ENCODE measurements at places on chromosomes 7 and 10. TPM values are rescaled to one million over a fixed set of nuclear protein-coding genes. Genes with fewer than 3 reads are reported as not detected.

The HOXA9 gene
- not detected for total RNA-seq

The CYP3A4 gene
- total RNA-seq = not detected

The CCSER2 gene
- 33.8 TPM for total RNA-seq

The MYPN gene
- total RNA-seq = not detected

The HHEX gene
- 0.39 TPM for total RNA-seq

The GIMAP1 gene
- total RNA-seq = not detected

DNA sequence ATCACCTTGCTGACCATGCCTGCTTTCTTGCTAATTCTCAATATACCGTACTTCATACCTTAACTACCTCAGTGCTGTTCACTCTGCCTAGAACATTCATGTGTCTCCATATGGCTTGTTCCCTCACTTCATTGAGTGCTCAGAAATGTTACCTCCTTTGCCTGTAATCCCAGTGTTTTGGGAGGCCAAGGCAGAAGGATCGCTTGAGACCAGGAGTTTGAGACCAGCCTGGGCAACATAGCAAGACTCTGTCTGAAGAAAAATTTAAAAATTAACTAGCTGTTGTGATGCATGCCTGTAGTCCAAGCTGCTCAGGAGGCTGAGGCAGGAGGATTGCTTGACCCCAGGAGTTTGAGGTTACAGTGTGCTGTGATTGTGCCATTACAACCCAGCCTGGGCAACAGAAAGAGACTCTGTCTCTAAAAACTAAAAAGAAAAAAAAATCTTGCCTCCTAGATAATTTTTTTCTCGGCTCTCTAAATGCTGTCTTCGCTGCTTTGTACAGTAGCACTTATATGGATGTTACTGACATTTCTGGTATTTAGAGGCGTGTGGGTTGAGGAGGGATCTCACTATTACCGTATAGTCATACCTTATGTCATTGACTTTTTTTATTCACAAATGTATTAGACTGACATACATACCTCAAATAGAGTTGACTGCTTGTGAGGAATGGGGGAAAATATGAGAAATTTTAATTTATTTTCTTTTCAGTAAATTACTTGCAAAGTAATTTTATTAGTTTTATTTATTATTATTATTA lies 63.7 kb downstream of the LCOR start:
- no peak for DNase-seq

- no peak for DNase-seq
Observed at GRCh38 chr7:8305625-8306388, 43.8 kb upstream of the ICA1 start.

DNA sequence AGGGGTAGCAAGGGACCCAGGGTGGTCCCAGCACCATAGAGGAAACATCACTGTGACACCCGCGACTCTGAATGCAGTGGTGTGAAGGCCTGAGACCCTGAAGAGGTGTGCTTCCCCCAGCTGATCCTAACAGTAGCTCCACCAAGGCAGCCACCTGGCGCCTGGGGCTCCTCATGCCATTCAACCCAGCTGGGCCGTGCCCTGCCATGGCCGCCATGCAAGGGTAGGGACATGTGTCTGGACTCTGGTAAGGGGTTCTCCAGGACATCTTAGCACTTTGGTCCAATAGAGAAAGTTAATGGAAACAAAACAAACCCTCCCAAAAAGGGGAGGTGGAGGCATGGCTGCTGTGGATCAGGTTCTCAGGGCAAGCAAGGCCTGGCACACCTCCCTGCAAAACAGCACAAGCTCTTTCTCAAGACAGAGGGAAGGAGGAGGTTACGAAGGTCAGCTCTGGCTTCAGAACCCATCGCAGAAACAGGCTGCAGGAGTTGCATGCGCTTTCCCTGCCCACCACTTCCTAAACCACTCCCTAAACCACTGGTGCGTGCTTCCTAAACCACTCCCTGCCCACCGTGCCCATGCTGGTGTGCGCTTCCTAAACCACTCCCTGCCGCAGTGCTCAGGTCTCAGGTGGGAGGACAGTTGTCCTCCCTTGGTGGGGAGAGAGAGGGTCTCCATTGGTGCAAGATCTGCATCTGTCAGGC lies 108.7 kb downstream of the LARP4B start:
- DNase-seq = no peak

- no peak for DNase-seq
Observed at GRCh38 chr7:133484086-133484485, 231.2 kb downstream of the EXOC4 start.

- peak; percentile 77 for DNase-seq
Observed at GRCh38 chr10:95841661-95842498, 65.9 kb upstream of the CC2D2B start.

GRCh38 chr7:83777406-83778072 lies 128.6 kb upstream of the SEMA3E start:
- DNase-seq = no peak

- DNase-seq = no peak
Observed at GRCh38 chr10:80485076-80485945, 31.2 kb downstream of the TSPAN14 start.

GRCh38 chr10:78319841-78320240 lies 286.2 kb downstream of the RPS24 start:
- no peak for DNase-seq

DNA sequence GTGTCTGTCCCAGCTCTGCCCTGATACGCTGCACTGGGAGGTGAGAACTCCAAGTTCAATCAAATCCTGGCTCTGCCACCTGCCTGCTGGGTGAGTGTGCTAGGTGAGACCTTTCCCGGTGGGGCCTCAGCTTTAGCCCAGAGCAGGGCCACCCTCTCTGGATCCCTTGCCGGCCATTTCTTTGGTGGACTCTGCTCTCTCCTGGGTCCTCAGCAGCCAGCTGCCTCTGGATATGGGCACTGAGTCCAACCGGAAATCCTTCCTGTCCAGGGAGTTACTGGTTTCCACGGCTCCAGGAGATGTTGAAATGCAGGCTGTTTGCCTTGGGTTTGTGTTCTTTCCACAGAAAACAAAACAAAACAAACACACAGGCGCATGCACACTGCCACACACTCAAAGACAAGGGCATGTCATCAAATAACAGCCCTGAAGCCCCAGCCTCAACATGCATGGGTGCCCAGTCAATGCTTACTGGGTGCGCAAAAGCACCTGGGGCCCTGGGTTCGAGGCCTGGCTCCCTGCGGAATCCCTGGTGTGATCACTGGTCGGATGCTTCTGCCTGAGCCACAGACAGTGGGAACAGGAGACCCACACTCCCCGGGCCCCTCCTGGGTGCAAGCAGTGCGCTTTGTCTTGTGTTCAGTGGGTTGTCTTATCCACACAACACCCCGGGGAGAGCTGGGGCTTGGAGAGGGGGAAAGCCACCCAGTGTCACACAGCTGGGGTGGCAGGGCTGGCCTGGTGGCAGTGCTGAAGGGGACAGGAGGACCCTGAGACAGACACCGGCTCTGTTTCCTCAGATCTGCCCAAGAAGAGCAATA lies 33.1 kb downstream of the PPIF start:
- no peak for DNase-seq

DNA sequence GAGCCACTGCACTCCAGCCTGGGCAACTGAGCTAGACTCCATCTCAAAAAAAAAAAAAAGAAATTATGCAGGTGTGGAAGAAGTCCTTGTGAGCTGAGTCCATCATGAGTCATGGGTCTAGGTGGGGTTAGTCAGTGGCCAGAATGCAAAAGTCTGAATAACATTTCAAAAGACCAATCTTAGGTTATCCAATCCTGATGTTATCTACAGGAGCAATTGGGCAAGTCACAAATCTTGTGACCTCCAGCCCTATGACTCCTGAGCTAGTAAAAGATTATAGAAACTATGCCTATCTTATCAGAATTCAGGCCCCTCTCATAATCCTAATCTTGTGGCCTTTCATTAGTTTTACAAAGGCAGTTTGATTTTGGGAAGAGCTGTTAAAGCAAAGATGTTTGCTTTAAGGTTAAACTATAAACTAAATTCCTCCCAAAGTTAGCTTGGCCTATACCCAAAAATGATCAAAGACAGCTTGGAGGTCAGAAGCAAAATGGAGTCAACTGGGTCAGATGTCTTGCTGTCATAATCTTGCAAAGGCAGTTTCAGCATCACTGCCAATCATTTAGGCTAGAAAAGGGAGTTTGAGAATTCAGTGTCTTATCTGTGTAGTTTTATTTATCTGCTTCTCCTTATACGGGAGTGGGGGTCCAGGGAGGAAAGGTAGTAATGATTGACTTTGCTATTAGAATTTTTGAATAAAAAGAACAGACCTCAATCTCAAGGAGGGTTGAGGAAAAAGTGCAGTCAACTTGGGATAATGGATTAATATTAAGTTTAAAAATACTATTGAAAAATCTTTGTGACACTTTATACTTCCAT lies 71.2 kb upstream of the TRIM24 start:
- no peak for DNase-seq

DNA sequence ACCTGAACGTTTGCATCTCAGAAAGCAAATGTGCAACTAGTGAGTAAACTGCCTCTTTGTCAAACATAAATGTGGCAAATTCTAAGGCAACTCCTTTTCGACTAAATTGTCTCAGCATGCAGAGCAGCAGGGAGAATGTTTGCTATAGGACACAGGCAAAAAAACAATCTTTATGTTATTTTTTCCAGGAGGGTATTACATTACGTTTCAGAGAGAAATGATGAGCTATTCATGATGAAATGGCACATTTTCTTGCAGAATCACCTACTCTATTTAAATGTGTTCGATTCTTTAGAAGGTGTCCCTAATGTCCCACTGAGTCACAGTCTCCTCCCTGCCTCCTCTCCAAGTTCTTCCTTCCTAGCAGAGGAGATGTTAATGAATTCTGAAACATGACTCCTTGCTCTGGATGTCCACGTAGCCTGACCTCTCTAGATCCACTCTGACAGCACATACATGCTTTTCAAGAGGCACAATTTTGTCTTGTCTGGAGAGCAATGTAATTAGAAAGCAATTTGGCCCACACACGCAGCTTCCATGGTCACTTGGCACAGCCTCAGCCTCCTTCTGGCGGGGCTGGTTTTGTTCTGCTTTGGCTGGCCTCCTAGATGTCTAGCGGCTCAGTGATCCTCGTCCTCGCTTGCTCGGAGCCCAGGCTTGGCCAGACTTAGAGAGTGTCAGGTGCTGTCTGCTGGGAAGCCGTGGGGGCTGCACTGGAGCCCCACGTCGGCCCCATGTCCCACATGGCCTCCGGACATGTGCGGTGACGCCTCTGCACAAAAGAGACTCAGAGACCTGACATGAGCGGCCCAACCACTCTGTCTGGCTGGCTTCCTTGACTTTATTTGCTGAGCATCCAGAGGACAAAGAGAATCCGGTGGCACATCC lies 125.7 kb upstream of the ZNF438 start:
- DNase-seq = no peak

DNA sequence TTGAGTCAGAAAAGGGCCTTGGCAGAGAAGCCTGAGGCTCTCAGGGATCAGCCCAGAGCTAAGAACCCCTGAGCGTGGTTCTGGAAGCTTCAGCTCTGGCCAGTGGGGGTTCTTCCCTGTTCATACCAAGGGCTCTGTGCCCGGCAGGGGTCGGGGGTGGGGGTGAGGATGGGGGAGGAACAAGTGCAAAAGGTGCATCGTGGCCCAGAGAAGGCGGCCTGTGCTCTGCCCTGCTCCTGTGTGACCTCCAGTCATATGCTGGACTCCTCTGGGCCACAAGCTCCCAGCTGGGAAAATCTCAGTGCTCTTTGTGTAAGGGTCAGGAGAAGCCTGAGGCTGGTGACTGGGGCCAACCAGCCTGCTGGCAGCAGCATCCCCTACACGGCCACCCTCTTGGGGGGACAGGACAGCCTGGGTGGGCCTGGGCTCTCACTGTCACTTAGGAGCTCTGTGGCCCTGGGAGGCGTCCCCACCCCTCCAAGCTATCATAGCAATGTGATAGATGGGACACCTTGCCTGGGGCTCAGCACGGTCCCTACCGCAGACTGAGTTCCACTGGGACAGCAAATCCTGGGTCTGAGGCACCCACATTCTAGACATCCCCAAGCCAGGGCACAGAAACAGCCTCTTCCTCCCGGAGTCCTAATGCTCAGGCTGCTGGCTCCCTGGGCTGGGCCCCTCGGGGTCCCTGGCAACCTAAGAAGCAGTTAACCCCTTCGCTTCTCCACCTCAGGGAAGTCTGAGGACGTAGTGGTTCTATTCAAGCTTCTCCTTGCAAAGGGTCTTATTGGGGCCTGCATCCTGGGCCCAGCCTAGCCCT lies 2.5 kb downstream of the MMRN2 start:
- DNase-seq = no peak

GRCh38 chr10:52539463-52539862 lies 225.4 kb downstream of the DKK1 start:
- no peak for DNase-seq

GRCh38 chr7:1802899-1803298 lies 132.8 kb downstream of the ELFN1 start:
- DNase-seq = no peak

- no peak for DNase-seq
Observed at GRCh38 chr7:17984288-17984687, 43.4 kb downstream of the PRPS1L1 start.

DNA sequence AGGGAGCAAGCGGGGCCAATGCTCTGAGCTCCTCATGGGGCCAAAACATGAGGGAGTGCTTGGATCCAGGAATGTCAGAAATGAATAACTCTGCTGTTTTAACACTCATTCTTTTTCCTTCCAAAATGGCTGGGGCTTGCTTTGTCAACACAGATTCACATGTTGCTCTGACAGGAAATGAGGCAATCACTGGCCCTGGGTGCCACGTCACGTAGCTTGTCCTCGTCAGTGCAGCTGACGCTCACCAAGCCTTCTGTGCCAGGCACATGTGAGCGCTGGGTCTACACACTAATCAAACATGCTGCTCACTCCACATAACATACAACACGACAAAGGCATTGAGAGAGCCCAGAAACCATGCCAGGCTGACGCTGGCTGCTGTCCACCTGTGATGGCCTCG lies 198.9 kb downstream of the WDR37 start:
- DNase-seq = no peak

- DNase-seq = no peak
Observed at GRCh38 chr10:113278664-113279063, 274.2 kb upstream of the HABP2 start.

Data from GM23338 (cell line).